Stimulated activated CD4-positive, alpha-beta T cell treated with anti-CD3 and anti-CD28 coated beads, Interleukin-1b, Interleukin-23, amount 100 ng/mL, for 4 hours (primary cell): ENCODE measurements at places on chromosomes 5 and 9.

DNA sequence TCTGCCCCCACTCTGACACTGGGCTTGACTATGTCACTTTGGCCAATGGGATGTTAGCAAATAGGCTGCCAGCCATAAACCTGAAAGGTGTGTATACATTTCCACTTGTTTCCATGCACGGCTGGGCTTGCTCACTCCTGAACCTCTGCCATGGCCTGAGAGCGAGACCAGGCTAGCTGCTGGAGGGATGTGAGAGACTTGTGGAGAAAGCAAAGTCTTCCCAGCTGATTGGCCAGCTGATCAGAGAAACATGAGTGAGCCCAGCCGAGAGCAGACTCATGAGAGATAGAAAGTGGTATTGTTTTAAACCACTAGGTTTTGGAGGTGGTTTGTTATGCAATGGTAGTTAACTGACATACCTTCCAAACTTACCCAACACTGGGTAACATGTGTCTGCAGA is 13.9 kb downstream of the FAM193B start:
- no peak for DNase-seq

GRCh38 chr9:5799314-5799713 is 33.6 kb downstream of the ERMP1 start:
- no peak for DNase-seq

DNA sequence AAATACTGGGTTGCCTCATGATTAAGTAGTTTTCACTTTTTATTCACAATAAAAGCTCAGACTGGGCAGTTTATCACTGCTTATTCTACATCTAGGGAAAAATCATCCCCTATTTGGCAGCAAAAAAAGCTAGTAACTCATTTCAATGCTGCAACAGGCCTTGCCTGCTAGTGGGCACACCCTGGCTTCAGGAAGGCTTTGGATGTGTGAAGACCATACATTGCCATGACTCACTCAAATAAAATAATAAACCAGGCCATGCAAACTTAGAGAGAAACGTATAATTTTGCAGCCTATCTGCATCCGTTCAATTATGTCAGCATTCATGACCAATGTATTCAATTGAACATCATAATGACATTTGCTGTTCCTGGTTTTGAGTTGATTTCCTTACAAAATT is 402.9 kb downstream of the PIK3R1 start:
- DNase-seq, result no peak

GRCh38 chr5:139416651-139417050 is 12.8 kb upstream of the SPATA24 start:
- no peak for DNase-seq
